ENCODE measurements at places on chromosomes 2 and 18.

- no peak for DNase-seq
Measured at GRCh38 chr18:57353940-57354461, 1.6 kb downstream of the ST8SIA3 start.

DNA sequence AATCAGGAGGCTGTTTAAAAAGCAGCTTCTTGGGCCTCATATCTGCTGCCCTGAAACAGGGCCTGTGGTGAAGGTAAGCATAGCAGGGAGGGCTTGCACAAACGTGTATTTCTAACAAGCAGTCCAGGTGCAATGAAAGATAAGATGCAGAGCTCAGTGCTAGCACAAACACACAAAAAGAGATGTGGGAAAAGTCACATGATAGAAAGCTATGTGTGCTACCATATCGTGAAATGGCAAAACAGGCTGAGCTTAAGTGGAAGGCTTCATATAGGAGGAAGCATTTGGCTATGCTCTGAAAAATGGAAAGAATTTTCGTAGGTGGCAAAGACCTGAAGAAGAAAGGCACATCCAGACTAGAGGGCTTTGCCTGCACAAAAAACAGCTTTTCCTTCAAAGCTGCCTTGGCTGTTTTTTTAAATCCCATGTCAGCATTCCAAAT lies 10.2 kb downstream of the RSAD2 start:
- no peak for DNase-seq

DNA sequence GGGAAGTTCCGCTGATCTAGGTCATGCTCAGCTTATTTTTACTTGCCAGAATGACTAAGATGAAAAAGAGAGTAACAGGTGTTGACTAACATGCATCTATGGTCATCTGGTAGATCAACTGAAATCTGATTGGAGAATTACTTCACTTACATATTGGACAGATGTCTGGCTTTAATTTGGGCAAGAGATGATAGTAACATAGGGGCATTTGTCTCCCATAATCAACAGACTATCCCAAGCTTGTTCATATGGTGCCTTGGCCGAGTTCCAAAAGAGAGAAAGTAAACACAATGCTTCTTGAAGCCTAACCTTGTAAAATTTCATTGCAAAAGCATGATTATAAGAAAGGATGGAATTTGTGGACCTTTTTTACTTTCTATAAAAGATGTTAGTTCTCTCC lies 503.7 kb downstream of the ADCYAP1 start:
- DNase-seq: no peak

- no peak for DNase-seq
Measured at GRCh38 chr18:3799515-3799914, 349.5 kb downstream of the TGIF1 start.

GRCh38 chr2:182463760-182464159 lies 36.9 kb upstream of the PDE1A start:
- no peak for DNase-seq

GRCh38 chr18:65365245-65365980 lies 385.4 kb upstream of the CDH7 start:
- no peak for DNase-seq

DNA sequence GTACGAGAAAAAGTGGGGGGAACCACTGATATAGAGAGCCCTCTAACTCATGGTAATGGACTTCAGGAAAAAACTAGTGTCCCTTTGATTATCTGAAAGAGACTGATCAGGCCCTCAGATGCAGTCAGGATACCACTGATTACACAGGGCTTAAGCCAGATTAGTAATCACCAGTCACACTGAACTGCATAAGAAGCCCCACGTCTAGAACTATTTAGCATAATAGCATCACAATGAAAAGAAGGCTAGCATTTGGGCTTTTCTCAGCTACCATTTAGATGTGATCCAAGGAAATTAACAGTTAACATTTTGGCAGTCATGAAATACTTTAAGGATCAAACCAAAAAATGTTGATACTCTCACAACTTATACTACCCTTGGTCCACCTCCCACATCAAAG lies 813.1 kb upstream of the POU3F3 start:
- no peak for DNase-seq

DNA sequence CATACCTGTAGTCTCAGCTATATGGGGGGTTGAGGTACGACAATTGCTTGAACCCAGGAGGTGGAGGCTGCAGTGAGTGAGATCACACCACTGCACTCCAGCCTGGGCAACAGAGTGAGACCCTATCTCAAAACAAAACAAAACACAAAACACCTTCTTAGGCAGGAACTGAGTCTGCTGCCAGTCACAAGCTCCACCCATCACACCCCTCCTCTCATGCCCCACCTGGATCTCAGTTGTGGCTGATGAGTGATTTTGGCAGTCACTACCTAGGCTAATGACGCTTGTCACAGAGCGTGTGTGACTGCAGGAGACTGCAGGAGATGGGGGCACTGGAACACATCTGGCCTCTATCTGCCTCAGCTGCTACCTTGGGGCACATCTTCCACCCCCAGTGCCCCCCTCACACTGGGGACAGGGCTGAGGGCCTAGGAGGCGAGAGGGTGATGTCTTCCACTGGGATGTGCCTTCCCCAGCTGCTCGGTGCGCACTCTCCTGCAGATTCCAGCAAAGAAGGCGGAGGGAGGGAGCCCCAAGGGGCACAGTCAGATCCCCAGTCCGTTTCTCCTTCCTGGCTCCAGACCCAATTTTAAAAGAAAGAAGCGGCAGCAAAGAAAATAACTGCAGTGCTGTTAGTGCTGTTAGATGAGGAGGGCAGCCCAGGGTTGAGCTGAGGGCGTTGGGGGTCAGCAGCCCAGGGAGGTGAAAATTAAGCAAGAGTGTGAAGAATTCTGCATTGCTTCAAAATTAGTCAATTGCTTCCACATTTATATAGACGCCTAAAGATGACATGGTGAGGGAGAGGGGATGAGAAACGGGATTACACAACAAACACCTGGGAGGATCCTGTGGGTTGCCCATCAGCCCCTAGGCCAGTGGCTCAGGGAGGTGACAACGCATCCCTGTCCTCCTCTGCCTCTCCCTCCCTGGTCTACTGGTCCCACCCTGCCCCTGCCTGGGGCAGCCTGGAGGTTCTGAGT lies 143.6 kb upstream of the HAAO start:
- DNase-seq: no peak

DNA sequence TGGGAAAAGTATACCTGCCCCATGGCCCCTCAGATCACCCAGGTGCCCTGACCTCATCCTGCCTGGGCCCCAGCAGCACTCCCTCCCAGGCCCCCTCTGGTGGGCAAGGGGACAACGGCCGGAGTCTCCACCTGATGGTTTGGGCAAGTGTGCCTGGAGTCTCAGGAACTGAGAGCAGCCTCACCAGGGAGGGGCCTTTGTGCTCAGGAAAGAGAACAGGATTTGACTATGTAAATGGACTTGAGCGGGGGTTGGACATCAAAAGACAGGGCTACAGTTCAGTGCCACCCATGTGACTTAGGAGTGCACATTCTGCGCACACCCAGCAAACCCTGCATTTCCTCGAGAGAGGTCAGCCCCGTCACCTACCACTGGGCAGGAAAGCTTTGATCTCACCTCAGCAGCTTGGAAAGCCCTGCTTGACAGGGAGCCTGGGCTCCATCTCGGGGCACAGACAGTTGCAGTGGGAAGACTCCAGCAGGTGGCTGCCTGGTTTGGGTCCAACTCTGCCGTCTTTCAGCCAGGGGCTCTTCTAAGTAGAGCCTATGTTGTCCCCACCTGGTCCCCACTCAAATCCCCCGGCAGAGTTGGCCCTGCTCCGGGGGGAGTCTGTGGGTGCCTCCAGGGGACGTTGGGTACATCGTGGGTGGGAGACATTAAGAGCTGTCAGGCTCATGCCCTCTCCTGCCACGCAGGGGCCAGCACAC lies 3.3 kb downstream of the INPP5D start:
- DNase-seq: no peak

- DNase-seq: no peak
Measured at GRCh38 chr2:148358375-148358774, 286.2 kb upstream of the EPC2 start.

DNA sequence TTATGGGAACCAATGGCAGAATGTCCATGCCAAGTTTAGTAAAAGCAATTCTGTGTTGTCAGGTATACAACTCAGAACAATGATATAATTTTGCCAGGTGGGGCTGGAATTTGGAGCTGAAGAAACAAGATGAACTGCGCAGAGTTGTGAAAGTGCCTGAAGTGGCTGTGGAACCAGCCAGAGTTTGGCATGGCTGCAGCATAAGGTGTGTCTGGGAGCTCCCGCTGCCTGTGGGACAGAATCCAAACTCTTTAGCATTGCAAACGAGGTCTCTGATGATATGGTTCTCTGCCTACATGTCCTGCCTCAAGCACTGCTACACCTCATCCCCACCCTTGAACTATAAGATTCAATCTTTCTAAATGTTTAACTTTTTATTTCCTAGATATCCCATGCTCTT lies 909.7 kb downstream of the EPHA4 start:
- no peak for DNase-seq

- no peak for DNase-seq
Measured at GRCh38 chr2:224579411-224579810, 5.8 kb downstream of the CUL3 start.

DNA sequence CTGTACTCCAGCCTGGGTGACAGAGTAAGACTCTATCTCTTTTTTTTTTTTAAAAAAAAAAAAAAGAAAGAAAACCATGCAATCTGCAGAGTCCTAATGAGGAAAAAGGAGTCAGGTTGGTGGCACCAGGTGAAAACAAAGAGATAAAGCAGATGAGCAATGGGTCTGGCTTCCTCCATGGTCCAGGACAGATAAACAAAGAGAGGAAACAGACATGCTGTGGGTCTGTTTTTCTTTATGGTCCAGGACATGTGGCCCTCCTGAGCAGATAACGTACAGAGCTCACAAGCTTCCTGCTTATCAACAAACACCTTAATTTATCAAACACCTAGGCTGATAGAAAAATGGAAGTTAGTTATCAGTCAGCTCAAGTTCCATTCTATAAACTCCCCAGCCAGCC lies 24.4 kb upstream of the TUBB6 start:
- no peak for DNase-seq

DNA sequence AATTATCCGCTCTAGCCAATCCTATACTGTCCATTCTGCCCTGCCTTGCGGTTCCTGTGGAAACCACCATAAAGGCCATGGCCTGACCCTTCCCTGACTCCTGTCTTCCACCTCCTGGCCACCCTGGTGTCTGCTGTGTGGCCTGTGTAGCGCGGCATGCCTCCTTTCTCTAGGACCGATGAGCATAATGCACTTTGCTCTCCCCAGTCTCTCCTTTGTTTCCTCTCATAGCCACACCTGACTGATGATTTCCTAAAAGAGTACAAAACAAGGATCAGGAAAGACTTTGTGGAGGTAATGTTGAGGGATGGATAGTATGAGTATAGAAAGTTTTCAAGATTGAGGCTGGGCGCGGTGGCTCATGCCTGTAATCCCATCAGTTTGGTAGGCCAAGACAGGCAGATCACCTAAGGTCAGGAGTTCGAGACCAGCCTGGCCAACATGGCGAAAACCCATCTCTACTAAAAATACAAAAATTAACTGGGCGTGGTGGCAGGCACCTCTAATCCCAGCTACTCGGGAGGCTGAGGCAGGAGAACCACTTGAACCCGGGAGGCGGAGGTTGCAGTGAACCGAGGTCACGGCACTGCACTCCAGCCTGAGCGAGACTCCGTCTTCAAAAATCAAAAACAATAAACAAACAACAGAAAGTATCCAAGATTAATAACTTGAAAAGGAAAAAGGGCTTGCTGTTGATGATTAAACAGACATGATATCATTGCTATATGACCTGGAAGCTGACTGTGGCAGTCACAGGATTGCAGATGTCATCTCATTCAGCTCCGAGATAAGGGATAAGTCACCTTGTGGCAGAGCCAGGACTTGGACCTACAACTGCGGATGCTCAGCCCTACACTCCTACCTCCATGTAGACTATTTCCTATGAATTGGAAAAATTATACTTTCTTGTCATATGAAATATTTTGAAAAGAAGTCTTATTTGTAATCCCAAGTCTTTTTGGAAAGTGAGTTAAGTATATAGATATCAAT lies 16.6 kb downstream of the SOWAHC start:
- no peak for DNase-seq

- no peak for DNase-seq
Measured at GRCh38 chr2:25470806-25471205, 129.1 kb upstream of the DNMT3A start.

- DNase-seq: no peak
Measured at GRCh38 chr2:43083710-43084698, 142.4 kb downstream of the ZFP36L2 start.

DNA sequence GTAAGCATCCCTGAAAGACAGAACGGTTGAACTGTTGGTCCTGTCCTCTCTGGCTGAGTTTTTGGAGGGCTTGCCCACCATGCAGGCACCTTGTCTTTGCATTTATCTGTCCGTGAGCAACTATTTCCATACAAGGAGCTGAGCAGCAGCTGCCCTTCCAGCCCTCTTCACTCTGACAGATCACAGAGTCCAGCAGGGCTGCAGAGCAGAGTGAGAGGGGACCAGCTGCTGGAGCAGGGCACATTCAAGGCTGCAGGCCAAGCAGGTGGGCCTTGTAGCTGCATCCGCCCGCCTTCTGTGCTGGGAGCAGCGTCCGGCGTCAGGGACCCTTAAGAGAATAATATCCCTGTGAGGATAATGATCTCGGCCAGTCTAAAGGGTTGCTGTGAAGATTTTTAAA lies 9.5 kb downstream of the SMYD1 start:
- DNase-seq: no peak

- no peak for DNase-seq
Measured at GRCh38 chr18:48186861-48187260, 222.3 kb downstream of the ZBTB7C start.

DNA sequence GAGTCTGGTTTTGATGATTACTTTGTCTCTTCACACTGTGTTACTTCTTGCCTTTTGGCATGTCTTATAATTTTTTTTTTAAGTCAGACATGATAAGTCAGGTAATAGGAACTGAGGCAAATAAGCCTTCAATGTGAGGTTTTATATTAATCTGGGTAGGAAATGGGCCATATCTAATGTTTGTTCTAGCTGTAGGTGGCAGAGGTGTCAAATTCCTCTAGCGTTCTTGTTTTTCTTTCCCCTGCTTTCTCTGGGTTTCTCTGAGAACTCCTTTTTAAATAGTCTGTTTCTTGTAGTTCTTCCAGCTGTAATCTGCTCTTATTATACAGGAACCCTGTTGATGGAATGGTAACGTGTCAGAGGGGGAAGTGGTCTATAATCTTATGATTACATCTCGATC lies 5.7 kb downstream of the SP140 start:
- DNase-seq: no peak

GRCh38 chr2:85853499-85854165 lies 35.2 kb downstream of the ST3GAL5 start:
- no peak for DNase-seq

DNA sequence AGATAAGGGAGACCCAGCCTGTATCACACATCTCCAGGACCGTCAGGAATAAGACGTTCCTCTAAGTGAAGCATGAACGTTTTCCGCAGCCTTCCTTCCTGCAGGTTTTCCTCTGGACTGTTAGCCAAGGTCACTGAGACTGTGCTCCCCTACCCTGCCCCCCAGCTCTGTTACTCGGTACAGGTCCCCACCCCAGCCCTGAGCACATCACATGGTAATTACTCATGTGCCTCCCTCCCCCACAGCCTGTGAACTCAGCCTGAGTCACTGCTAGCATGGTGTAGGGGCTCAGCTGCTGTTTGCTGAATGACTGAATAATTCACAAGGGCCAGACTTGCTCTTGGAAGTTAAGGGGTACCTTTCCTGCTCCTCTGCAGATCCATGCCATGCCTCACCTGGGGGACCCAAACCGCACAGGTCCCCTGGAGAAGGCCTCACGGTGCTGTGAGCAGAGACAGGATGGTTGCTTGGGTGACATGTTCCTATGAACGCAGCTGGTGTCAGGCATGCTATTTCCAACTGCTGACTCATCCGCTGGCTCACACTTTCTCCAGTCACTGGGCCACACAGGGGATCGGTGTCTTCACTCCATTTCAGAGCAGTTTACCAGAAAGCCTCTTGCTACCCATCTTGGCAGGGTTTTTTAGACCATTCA lies 88.2 kb downstream of the PLB1 start:
- DNase-seq: peak; percentile 13
